Calu3 (cell line): ENCODE measurements at places on chromosomes 11 and 22. TPM values are rescaled to one million over a fixed set of nuclear protein-coding genes. Genes with fewer than 3 reads are reported as not detected.

Gene IFITM10
- 3.3 and 8.1 TPM in 2 replicates for total RNA-seq

Gene EMID1
- 1.1 and 2.4 TPM in 2 replicates for total RNA-seq

Gene GNG3
- total RNA-seq: not detected in 2 replicates

Gene SCGB1A1
- total RNA-seq: not detected in 2 replicates

Gene MICAL3
- total RNA-seq: 60.6 and 71.3 TPM in 2 replicates

DNA sequence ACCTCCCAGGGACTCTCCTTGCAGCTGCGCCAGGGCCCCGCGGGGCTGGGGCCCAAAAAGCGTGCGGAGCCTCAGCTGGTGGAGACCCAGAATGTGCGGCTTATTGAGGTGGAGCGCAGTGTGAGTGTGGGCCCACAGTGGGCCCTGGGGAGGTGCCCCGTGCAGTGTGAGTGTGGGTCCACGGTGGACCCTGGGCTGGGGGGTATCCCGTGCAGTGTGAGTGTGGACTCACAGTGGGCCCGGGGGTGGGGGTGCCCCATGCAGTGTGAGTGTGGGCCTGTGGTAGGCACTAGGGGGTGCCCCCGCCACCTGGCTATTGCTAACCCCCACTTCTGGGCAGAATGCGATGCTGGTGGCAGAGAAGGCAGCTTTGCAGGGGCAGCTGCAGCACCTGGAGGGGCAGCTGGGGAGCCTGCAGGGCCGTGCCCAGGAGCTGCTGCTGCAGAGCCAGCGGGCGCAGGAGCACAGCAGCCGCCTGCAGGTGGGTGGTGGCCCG, 7.8 kb upstream of the RPS6KA4 start:
- no peak for DNase-seq

GRCh38 chr22:29145321-29146072, 60.2 kb upstream of the EMID1 start:
- DNase-seq: no peak

DNA sequence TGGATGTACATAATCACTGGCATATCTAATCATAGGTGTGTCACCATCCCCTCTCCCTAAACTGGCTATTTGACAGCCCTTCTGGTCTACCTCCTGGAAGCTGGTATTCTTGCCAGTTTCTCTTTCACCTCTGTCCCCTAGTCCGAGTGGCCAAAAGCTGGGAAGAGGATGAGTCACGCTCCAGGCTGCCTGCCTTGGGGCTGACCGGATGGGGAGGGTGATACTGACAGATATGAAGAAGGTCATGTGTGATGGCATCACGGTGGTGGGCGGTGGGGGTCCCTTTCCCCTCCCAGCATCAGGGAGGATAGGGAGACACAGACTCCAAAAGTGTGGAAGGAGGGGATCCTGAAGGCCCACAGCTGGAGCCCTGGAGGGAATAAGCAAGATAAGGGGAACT, 4.8 kb downstream of the OAF start:
- DNase-seq: no peak

DNA sequence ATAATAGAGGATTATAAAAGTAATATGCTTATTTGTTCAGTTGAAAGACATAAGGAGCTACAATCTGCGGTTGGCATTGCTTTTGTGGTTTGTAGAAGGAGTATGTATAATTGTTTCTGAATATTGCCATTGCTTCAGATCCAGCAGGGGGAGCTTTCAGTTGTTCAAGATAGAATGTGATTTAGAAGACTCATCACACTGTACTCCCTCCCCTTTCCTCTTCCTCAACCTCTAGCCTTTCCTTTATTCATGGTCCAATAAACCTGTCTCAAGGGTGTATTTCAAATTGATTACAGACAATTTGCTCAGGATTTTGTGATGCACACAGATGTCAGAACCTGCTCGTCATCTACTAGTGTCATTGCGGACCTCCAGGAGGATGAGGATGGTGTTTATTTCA, 9.8 kb downstream of the PRMT3 start:
- peak; percentile 11 for DNase-seq

GRCh38 chr22:22910272-22911240, 22.9 kb downstream of the IGLL5 start:
- no peak for DNase-seq

GRCh38 chr11:79439886-79440570, 802 bp downstream of the TENM4 start:
- DNase-seq: no peak
